ENCODE measurements at places on chromosomes 12 and 14.

GRCh38 chr12:16473610-16474326 is 126.3 kb downstream of the MGST1 start:
- no peak for DNase-seq

GRCh38 chr12:5388581-5389535 is 43.0 kb upstream of the NTF3 start:
- no peak for DNase-seq

- DNase-seq = peak; percentile 81
Measured at GRCh38 chr14:56100556-56100955, 17.7 kb upstream of the PELI2 start.

DNA sequence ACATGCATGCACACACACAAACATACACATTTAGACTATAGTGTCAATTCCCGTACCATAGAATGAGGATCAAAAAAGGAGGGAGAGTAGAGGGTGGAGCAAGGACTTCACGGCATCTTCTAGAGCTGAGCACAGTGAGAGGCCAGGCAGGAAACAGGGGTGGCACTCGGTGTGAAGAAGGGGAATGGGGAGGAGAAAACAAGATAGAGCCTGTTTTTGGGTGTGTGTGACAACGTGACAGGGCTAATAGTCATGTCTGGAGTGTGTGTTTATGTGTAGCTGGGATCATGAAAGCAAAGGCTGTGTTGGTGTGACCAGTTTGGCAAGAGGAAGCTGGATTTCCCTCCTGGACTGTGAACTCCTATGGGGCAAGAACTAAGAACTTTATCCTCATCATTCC is 9.9 kb upstream of the ACVR1B start:
- DNase-seq = no peak

DNA sequence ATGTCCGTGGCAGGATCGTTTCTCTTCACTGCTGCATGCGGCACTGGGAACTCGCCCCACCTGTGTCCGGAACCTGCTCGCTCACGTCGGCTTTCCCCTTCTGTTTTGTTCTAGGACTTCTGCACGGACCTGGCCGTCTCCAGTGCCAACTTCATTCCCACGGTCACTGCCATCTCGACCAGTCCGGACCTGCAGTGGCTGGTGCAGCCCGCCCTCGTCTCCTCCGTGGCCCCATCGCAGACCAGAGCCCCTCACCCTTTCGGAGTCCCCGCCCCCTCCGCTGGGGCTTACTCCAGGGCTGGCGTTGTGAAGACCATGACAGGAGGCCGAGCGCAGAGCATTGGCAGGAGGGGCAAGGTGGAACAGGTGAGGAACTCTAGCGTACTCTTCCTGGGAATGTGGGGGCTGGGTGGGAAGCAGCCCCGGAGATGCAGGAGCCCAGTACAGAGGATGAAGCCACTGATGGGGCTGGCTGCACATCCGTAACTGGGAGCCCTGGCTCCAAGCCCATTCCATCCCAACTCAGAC is 1.2 kb downstream of the FOS start:
- DNase-seq = no peak

DNA sequence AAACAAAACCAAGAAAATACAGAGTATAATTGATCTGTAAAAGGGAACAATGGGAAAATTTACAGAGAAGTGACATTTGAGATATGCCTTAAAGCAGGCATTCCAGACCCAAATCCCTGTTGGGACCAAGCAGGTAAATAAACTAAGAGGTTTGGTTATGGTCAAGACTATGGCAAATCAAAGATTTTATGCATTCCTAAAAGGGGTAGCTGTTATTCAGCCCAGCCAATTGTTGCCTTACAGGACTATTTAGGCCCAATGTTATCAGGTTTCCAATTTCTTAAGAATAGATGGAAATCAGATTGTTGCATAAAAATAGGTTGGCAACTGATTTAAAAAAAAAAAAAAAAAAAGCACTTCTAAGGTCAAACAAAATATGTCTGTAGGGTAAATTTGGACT is 5.3 kb downstream of the DNAI7 start:
- DNase-seq = no peak

DNA sequence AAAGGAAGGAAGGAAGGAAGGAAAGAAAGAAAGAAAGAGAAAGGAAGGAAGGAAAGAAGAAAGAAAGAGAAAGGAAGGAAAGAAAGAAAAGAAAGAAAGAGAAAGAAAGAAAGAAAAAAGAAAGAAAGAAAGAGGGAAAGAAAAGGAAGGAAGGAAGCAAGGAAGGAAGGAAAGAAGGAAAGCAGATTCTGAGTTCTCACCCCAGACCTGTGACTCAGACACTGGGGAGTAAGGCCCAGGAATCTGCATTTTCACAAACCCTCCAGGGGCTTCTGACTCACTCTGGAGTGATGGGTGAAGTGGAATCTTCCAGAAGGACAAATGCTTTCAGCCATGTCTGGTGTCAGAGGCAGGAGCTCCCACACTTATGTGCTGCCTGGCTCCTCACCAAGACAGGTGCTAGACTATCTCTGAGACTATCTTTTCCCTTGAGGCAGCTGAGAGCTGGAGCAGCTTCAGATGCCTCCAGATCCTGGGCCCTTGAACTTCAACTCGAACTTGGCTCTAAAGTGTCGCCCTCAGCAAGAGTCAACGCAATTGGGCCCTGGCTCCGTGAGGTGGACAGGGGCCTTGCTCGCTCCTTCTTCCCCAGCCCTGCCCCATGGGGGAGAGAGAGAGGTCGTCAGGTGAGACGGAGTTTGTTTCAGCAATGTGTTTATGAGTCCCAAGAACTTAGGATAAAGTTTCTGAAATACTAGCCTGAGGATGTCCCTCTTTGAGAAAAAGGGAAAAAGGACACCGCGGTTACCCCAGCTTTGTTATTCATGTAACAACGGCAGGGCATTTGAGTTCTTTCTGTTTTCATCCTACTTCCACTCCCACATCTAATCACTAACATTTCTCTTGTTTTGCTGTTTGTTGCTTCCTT is 19.8 kb upstream of the SCARB1 start:
- no peak for DNase-seq
